ENCODE measurements at places on chromosomes 16 and 17.

- no peak for DNase-seq
Measured at GRCh38 chr16:79329166-79329521, 271.4 kb downstream of the MAF start.

DNA sequence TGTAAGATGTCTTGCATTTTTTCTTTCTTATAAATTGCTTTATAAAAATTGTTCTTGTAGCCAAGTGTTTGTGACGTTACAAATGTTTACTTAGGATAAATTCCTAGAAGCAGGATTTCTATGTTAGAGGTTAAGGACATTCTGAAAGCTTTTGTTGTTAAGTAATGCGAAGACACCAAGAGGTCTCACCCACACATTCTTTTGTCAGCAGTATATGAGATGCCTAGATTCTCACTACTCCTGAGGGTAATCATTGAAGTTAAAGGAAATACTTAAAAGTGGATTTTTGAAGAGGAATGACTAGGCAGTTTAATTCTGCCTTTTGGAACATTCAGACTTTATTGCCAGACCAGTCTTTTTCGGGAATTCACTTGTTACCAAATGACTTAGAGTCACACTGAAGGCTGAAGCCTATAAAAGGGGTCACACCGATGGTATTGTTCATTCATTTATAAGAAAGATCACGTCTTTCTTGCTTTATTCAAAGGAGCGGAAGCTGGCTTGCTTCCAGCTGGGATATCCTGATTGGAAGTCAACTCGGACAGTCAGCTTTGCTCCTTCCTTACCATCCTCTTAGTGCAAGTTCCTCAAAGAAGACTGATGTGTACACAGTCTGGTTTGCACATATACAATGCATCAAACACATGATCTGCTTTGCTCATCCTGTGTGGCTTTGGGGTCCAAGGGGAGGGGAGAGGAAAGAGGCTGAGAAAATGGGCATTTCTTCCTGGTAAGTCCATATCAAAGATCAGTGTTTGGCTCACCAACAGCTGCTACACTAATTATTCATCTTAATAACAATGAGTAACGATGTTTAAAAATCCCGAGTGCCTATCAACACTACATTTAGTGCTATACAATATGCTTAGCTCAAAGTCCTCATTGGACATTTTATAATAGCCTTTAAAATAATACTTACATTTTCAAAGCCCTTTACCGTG lies 160.0 kb downstream of the MAP2K6 start:
- no peak for DNase-seq

- peak; percentile 84 for DNase-seq
Measured at GRCh38 chr16:66905633-66906539, 12.8 kb downstream of the CDH16 start.

DNA sequence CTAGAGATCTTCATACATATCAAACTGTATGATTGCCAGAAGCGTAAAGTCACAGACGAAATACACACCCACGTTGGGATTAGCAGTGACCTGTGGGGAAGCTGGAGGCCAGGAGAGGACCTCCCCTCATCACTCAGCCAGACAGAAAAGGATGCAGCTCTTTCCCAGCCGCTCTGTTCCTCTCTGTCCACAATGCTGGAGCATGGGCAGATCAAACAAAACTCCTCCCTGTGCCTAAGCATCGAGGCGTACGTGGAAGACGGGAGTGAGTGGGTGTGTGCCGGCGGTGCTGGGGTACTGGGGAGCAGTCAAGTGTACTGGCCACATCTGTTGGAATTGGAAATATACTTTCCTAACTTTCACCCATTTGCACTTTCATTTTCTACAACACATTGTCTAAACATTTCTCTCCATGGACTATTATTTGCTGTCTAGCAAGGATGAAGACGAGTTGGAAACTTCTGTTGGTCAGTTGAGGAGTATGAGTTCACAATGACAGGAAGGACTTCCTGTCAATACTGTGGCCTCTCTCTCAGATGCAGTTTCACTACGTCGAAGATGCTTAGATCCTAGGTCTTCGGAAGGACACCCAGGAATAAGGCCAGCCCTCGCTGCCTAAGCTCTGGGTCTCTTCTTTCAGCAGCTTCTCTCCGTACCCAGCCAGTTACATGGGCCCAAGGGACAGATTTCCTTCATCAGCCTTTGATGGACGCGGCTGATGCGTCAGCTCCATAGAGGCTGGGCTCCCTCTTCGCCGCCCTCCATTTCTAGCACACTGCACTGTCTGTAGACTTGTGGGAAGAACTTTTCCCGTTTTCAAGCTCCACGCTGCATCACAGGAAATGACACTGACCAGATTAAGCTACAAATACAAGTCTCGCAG lies 30.6 kb upstream of the ENDOV start:
- no peak for DNase-seq

DNA sequence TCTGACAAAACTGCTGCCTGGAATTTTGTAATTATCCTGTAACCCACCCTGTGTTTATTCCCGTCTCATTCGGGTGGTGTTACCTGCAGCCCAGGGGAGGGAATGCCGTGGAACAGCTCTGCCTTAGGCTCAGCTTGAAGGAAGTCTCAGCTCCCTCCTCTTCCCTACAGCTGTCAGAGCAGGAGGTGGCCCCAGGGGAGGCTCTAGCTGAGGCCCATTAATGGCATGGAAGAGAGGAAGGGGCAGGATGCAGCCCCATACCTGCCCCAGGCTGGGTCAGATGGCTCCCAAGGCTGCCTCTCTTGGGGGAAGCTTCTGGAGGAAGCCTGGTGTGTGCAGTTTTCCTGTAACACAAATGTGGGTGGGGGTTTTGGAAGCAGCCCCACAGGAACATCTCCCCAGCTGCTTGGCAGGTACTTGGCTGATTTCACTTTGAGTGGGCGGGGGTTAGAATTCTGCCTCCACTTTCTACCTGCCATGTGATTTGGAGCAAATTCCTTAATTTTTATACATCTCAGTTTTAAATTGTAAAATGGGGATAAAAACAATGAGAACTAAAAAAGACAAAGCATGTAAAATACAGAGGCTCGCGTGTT lies 103.9 kb downstream of the MGAT5B start:
- no peak for DNase-seq

DNA sequence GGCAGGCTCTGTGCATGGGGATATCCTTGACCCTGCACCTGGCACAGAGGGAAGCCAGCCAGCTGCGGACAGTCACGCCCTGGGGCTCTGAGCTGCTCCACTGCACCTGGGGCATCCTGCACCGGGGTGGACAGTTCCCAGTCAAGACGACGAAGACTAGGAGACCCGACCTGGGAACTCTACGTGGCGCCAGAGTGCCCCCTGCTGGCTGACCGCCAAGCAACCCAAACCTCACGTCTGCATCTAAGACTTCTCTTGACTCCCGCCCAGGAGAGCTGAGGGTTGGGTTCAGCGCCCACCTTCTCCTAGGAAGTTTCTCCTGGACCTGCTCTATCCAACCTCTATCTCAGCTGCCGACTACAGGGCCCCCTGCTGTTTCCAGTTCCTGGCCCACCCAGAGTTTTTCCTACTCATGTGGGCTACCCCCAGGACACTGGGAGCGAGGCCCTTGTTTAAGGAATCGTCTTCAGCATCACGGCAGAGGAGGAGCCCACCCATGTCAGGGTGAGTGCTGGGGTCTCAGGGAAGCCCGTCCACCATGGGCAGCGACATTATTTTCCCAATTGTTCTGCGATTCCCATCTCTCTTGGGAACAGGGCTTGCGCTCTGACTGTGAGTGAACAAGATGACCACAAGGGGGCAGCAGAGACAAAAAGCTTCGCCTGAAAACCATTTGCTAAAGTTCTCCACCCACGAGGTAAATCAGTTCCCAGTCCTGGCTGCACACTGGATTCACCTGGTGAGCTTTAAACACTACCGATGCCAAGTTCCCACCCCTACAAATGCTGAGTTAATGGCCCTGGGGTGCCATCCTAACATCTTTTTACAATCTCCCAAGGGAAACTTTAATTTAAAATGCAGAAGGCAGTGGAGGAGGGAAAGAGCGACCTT lies 29.3 kb downstream of the TLE7 start:
- peak; percentile 90 for DNase-seq

DNA sequence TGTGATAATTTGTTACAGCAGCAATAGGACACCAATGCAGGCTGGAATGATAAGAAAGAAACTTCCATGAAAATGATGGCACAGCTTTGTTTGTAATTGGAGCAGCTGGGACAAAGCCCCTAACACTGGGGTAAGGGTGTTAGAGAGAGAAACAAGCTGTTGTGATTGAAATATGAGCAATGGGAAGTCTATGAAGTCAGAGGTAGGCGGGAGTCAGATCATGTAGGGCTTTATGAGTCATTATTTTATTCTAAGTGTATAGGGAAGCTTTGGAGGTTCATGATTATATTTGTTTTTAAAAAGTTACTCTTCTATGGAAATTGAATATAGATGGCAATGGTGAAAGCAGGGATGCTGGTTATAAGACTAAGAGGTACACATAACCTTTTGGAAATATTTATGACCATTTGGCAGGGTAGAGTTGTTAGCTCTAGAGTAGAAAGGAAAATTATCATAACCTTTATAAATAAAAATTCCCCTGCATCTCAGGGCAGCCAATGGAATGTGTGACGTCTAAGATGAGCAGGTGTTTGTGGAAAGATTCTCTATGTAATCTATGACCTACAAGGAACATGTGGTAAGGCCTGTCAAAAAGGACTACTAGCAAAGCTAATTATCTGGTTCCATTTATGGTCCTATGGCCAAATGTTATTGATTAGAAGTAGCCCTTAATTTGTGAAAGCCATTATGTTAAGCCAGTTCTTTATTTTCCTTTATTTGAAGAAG lies 85.6 kb downstream of the KCNJ2 start:
- no peak for DNase-seq

- no peak for DNase-seq
Measured at GRCh38 chr17:17527534-17527933, 31.3 kb upstream of the RASD1 start.

GRCh38 chr17:73863761-73864535 lies 219.7 kb upstream of the SDK2 start:
- DNase-seq = no peak

GRCh38 chr16:75108792-75109731 lies 7.5 kb downstream of the LDHD start:
- DNase-seq = no peak

DNA sequence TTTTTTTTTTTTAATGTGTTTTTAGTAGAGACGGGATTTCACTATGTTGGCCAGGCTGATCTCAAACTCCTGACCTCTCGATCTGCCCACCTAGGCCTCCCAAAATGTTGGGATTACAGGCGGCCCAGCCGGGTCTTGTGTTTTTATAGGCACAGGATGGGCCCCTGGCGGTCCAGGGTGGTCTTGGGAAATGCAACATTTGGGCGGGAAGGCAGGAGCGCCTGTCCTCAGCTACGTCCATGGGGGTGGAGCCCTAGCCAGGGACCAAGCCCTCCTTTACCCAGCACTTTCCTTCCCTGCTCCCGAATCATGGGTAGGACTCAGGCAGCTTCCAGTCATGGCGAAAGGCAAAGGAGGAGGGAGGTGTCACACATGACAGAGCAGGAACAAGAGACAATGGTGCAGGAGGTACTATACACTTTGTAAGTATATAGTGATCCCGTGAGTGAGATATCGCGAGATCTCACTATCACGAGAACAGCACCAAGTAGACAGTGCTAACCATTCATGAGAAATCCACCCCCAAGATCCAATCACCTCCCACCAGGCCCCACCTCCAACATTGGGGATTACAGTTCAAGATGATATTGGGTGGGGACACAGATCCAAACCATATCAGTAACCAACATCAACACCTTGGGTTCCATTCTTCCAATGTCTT lies 226.7 kb upstream of the WSCD1 start:
- DNase-seq = no peak

GRCh38 chr16:74606521-74607309 lies at the start of gene GLG1:
Gene GLG1 (minus strand): TSS chr16:74607114. CDS start chr16:74607094, 20 bp downstream.
- peak; percentile 91 for DNase-seq

DNA sequence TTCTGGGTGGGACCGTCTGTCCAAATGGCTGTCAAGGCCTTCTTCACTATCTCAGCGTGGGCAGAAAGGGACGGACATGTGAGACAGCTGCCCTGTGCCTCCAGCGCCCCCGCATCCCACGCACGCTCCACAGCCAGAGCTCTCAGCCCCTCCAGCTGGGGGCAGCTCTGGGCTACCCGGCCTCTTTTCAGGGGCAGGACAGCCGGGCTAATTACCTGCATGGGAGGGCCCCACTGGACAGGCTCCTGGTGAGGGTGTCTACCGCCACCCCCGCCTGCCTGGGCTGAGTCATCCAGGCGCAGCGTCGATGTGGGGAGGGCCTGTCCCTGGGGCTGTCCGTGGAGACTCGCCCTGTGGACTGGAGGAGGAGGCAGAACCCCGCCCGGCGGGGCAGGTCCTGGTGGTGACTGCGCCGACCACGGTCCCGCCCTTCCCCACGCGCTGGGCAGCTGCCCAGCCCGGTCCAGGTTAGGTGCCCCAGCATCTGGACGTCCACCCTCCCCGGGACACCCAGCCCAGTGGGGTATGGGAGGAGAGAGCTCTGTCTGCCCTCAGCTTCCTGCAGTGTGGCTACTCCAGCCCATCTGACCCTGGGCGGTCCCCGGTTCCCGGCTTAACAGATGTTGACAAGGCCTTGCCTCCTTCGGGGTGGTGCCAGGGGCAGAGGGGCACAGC lies 5.9 kb upstream of the METRNL start:
- DNase-seq = no peak

DNA sequence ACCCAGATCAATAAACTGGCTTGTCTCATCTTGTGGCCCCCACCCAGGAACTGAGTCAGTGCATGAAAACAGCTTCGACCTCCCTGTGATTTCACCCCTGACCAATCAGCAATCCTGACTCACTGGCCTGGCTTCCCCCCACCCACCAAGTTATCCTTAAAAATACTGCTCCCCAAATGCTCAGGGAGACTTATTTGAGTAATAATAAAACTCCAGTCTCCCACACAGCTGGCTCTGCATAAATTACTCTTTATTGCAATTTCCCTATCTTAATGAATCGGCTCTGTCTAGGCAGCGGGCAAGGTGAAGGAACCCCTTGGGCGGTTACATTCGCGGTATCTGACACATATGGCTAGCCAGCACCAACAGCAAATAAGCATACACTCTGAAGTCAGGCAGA lies 9.8 kb upstream of the RABEP1 start:
- no peak for DNase-seq

- no peak for DNase-seq
Measured at GRCh38 chr17:19384723-19385391, 2.1 kb downstream of the MFAP4 start.

- DNase-seq = peak; percentile 31
Measured at GRCh38 chr16:72131036-72131435, 37.4 kb downstream of the DHX38 start.

DNA sequence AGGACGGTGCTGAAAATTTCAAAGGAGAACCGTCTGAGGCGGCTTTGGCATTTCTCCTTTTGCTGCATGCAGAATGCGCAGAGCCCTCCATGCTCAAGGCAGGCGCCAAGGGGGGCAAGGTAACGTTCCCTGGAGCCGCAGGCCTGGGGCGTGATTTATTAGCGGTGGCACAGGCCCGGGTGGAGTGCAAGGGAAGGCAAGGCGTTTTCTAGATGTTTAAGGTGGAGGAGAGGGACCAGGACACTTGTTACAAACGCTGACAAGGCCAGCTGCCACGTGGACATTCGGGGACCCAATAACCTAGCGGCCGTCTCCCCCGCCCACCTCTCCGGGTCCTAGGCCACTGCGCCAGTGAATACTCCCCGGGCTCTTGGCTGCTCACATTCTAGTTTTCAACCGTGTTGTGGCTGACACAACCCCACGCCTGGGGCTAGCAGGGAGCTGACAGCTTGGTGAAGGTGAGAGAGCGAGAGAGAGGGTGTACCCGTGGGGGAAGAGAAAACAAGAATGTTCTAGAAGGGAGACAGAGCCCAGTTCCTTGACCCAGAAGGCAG lies 250.1 kb downstream of the C16orf95 start:
- DNase-seq = no peak
